CD8-positive, alpha-beta memory T cell (primary cell): ENCODE measurements at places on chromosomes 11 and 22.
A peak's percentile ranks its signal among the peaks of the same experiment; 100 is the strongest.

DNA sequence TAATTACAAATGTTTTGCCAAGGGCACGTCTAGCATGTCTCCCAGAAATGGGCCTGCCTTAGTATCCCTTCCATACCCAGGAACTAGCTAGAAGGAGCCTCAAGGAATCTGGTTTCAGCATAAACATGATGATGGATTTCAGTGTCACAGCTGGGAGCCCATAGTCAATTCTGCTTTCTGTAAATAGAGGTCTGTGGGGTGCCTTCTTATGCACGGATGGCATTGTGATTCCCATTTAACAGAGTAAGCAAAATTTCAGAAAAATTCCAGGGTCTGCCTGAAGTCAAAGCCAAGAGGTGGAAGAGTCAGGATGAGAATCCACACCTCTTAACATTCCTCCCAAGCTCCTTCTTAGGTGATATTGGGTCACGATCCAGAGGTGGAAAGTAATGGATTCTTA, 12.1 kb downstream of the DUSP18 start:
- no peak for DNase-seq

GRCh38 chr11:57527056-57527631, 3.4 kb downstream of the TIMM10 start:
- peak; percentile 52 for DNase-seq

DNA sequence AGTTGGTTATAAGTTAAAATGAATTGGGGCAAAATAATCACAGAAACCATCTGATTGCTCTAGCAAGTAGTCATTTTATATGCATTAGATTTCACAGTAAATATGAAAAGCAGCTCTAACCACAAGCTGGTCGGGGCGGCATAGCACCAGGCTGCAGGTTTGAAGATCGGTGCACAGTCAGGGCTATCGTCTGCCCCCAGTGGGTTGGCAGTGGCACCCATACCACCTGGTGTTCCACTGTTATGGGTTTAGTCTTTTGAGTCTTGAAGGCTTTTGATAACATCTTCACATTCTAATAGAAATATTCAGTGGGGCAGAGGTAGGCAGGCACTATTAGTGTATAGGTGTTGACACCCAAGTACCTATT, 62.1 kb downstream of the GRK3 start:
- no peak for DNase-seq

DNA sequence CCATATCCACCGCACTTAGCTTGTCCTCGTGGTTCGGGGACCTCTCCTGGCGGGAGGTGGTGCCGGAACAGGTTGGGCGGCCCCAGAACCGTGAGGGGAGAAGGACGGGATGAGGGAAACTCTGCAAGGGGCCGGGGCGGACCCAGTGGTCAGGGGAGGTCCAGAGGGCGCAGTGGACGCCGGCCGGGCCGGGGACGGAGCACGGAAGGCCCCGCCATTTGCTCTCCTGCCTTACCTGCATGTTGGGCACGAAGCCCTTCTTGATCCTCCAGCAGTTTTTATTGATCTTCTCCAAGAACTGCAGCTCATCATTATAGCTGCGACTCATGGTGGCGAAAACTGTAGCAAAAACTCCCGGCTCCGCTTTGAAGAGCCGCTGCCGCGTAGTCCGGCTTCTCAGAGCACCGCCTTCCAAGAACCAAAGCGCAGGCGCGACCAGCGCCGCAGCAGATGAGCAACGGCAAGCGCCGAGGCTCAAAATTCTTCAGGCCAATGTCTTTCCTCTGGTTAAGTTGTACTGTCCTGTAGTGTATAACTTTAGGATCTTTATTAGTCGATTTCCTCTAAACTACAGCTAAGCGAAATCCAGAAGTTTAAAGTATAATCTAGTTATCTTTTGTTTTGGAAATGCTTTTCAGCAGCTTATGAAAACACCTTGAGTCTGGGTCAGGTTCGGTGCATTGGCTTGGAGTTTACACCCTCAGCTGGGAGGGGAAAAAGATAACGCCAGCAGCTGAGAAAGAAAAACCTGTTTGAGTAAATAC, at the start of gene RTCB:
Gene RTCB, minus strand, starts transcription at position 419 of the 764 bp plus-strand sequence. Its CDS starts 91 bp downstream, at position 328.
- peak; percentile 84 for DNase-seq

- DNase-seq: no peak
Observed at GRCh38 chr22:48697223-48697622, 1130.5 kb downstream of the BRD1 start.

- no peak for DNase-seq
Observed at GRCh38 chr11:123020968-123021367, 39.3 kb upstream of the BSX start.

DNA sequence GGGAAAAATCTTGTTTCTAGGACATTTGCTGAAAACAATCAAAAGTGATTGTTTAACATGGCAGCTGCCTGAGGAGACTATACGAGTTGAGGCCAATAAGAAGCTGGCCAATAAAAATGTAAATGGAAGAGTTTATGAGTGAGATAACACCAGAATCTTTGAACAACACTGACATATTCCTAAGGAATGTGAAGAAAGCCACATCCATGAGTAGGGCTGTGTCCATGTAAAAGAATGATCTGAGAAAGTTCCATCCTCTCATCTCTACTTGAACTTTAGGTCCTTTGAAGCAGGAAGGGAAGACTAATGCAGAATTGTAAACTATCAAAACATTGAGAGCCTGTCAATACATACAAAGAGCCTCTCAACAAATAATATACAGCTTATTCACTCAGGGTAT, 6.9 kb upstream of the CHORDC1 start:
- DNase-seq: no peak

- DNase-seq: no peak
Observed at GRCh38 chr11:83569134-83569805, 283.1 kb upstream of the CCDC90B start.

- DNase-seq: peak; percentile 36
Observed at GRCh38 chr22:35319244-35319985, 19.7 kb downstream of the TOM1 start.

DNA sequence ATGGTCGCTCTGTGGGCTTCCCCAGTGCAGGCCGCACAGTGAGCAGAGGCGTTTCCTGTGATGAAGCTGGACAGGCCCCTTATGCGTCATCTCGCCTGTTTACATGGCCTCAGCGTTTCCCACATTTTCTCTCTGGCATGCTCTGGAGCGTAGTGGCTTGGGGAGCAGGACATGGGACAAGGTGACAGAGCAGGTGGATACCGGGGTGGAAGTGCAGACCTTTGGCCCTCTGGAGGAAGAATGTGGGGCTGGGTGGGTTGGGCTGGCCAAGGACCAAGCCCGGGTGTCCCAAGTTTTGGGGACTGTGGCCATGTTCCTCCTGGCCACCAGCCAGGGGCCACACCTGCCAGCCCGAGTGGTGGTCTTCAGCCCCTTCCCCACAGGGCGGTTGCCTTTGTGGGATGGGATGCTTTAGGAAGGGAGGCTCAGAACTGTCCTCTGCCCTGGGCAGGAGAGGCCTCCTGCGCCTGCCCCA, 446.6 kb downstream of the TBC1D22A start:
- DNase-seq: no peak

- no peak for DNase-seq
Observed at GRCh38 chr11:86101941-86102407, 33.1 kb upstream of the PICALM start.

DNA sequence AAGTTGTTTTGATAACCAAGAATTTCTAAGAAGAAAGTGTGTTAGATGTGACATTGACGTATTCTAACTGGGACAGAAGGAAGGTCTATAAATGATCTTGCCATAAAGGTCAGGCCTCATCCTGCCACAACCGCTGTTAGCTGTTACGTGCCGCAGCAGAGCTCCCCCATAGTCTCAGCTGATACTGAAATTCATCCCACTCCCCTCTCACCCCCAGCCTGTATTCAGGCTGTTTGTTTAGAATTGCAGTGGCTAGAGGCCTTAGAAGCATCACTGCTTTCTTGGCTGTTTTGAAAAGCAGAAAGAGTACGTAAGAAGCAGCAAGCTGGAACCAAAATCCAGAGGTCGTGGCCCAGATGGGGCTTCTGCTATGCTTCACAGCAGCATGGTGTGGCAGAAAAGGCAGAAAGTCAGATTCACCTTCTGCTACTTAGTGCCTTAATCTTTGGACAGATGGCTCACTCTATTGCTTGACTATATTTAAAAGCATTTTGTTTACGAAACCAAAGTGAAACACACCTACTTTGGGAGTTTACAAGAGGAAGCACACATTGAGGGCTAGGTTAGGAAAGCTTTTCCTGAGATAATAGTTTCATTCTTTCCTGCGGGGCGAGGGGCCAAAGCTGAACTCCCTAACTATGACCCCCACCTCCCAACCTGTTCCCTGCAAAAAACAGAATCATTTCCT, 950 bp upstream of the LAYN start:
- peak; percentile 70 for DNase-seq

DNA sequence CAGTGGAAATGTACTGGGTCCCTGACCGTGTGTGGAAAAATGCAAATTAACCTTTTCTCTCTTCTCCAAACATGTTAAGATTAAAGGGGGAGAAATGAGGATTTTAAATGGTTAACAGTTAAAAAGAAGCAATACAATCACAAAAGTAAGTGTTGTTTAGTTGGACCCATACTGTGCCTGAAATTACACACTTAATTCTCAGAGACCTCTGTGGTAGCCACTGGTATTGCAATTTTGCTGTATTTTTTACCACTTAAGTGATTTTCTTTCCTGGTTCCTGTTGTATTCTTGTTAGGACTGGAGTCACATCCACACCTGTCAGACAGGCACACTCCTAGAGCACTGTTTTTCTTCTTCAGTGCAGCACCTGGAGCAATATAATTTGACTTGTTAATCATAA, 179.6 kb upstream of the PDGFD start:
- DNase-seq: no peak

- DNase-seq: no peak
Observed at GRCh38 chr22:25942856-25943411, 200.9 kb downstream of the MYO18B start.

GRCh38 chr22:32050678-32051515, 7.8 kb downstream of the SLC5A1 start:
- peak; percentile 73 for DNase-seq

GRCh38 chr11:75147875-75148263, 3.0 kb upstream of the SLCO2B1 start:
- DNase-seq: no peak

GRCh38 chr11:110912437-110912836, 200.2 kb upstream of the ARHGAP20 start:
- DNase-seq: no peak

GRCh38 chr11:129766898-129767604, 48.6 kb upstream of the TMEM45B start:
- peak; percentile 4 for DNase-seq

- no peak for DNase-seq
Observed at GRCh38 chr11:70696076-70696475, 297.7 kb downstream of the CTTN start.

- peak; percentile 70 for DNase-seq
Observed at GRCh38 chr11:75384438-75385080, 14.8 kb upstream of the RPS3 start.

DNA sequence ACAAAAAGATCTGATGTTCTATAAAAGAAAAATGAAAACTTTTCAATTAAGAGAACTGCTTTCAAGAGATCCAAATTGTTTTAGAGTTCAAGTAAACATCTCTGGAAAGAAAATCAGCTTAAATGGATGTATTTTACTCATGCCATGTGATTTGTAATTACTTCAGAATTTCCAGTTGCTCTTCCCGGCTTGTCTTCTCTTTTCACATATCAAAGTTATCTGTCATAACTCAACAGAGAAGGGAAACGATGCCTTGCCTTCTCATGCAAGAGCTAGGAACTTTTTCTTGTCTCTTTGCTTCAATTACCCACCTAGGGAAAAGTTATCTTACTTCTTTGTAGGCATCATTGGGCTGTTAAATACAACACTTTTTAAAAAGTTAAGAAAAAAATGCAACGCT, 255.2 kb upstream of the POU2AF2 start:
- no peak for DNase-seq

GRCh38 chr11:4695442-4695841, 2.2 kb downstream of the OR51E2 start:
- DNase-seq: no peak

GRCh38 chr11:102734650-102735049, 9.9 kb upstream of the MMP8 start:
- no peak for DNase-seq

- DNase-seq: no peak
Observed at GRCh38 chr22:44380756-44381486, 68.2 kb upstream of the SHISAL1 start.

DNA sequence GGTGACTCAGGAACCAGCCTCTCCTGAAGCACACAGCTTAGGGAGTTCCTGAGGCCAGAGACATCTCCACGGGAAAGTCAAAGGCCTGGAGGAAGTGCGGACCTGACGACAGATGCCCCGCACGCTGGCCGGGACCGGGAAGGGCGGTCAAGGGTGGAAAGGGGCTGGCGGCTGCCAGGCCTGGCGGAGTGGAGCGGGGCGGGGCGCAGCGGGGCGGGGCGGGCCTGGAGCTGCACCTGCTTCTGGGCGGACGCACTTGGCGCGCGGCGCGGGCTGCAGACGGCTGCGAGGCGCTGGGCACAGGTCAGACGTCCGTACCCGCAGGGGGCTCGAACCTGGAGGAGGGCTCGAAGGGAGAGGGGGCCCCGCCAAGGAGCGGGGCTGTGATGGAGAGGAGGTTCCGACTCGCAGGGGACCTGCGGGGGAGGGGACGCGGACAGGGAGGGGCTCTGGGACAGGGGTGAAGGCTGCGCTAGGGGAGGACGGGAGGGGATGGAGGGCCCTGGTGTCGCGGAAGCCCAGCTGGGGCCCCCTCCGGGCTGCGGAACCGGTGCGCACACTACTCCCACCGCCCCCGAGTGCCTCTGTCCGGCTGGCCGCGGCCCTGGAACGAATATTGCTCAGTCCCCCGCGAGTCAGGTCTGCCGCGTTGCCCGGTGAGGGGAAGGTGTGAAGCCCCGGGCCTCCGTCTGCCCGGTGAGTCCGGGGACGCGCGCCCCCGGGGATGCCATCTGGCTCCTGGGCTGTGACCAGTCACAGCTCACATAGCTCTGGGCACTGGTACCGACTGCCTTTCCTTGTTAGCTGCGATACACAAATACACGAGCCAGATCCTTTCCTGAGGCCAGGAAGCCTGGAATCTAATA, at the start of gene TMEM45B:
Gene TMEM45B, plus strand, starts transcription at position 253 of the 866 bp plus-strand sequence. CDS start 36,635 bp downstream, outside the sequence.
- DNase-seq: peak; percentile 3

DNA sequence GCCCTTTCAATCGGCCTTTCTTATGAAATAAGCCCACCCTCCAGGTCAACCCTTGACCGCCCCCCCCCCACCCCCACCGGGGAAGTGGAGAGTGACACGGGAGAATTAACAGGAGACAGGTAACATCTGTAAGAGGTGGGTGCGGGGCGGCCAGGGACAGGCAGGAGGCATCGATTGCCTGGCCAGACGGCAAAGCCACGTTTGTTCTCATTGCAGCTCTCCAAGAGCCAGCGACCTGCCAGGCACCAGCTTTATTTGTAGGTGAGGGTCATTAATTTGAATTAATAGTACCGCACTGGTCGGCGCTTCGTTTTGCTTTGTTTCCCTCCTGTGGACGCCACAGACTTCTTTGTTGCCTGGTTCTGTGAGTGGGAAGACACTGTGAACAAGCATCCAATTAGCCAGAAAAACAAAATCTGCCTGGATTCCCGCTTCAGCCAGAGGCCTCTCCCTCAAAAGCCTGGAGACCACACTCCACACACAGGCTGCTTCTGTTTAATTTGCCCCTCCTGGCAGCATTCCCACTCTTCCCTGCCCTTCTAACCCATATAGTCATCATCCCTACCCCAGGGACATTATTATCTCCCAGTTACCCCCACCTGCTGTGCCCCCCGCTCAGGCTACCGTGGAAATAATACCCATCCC, 104.5 kb upstream of the OPCML start:
- no peak for DNase-seq

- DNase-seq: no peak
Observed at GRCh38 chr11:95821640-95822039, 31.3 kb downstream of the CEP57 start.
